ENCODE measurements at places on chromosomes 11 and 22. TPM values are rescaled to one million over a fixed set of nuclear protein-coding genes. Genes with fewer than 3 reads are reported as not detected.

DNA sequence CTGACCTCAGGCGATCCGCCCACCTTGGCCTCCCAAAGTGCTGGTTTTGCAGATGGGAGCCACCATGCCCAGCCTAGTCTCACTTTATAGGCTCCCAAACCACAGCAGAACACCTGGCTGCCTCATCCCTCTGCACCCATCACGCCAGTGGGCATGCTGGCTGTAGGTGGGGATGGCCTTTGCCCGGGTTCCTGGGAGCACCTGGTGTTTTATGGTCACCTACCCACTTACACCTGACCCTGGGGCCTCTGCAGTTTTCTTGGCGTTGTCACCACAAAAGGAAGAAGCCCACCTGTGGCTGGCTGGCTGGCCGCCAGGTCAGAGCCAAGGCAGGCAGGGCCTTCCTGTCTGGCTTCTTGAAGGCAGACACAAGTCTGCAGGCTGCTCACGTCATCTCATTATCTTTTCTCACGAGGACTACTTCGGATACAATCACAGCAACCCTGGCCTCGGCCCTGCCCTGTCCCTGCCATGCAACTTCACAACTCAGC, 8.2 kb downstream of the RRP7A start:
- DNase-seq = no peak

- no peak for DNase-seq
Measured at GRCh38 chr11:100706179-100706578, 19.1 kb downstream of the ARHGAP42 start.

Gene DUSP8
- 35.6 TPM for total RNA-seq

DNA sequence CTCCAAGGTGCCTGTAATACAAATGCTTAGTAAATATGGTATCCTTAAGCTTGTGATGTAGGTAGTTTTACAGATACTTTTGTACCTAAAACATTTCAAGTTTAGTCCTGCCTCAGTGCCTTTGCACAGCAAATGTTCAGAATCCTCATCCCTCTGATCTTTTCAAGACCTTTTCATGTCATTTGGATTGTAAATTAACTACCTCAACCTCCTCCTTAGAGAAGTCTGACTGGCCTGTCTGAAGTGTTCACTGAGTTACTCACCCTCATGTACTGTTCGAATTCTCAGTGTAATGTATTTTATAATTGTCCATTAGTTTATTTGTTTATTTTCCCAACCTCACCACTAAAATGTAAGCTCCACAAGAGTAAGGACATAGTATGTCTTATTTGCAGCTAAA, 147.5 kb downstream of the ELP4 start:
- no peak for DNase-seq

Gene LRP4
- 14.5 TPM for total RNA-seq

GRCh38 chr11:70575396-70576060, 177.2 kb downstream of the CTTN start:
- DNase-seq = no peak

Gene LSP1
- total RNA-seq = 43.1 TPM

DNA sequence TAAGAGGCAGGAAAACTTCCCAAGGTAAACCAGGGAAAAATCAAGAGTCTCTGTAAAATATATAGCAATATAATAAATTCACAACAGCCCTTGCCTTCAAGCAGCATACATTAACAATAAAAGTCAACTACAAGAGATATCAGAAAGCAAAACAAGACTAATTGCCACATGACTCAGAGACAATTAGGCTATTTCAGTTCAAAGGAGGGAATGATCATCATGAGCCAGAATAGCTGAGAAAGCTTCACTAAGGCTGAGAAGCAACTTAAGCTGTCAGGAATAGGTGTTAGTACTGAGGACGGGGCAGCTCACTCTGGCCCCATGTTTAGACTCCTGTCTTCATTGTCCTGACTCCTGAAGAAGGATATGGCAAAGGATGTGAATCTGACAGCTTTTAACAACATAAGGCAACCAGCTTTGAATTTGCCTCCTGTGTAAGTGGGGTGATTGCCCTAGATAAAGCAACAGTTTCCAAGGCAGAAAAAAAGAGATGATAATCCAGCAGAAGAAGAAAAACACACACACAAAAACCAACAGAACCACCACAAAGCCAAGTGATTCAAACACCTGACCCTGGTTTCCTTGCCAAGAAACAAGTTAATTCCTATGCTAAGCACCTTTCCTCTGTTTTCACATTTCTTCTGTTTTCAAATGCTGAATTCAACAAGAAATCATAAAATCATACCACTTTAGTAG, 60.8 kb downstream of the SIK3 start:
- DNase-seq = no peak

Gene NPAS4
- total RNA-seq = 1.5 TPM

GRCh38 chr11:70790671-70791300, 392.5 kb downstream of the CTTN start:
- no peak for DNase-seq

DNA sequence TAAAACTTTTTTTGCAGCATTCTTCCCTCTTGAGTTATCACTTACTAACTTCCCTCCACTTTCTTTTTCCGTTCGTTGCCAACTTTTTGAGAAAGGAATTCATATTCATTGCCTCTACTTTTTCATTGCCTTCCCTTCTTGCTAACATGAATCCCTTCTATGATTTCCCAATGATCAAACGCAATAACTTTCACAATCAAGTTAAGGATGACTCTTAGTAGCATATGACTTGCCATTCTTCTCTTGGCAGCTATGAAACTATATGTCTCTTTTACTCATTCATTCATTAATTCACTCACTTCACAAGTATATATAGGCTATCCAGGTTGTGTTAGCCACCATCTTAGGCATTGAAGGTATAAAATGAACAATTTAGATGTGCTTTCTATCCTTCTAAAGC, 16.6 kb upstream of the ARHGAP20 start:
- DNase-seq = no peak

- no peak for DNase-seq
Measured at GRCh38 chr22:19884954-19885751, 30.5 kb upstream of the GNB1L start.

Gene LRRC75B
- total RNA-seq = 49.4 TPM

- no peak for DNase-seq
Measured at GRCh38 chr11:87976009-87976408, 199.2 kb downstream of the RAB38 start.

GRCh38 chr22:37331034-37331428, 48.7 kb downstream of the CYTH4 start:
- peak; percentile 40 for DNase-seq

DNA sequence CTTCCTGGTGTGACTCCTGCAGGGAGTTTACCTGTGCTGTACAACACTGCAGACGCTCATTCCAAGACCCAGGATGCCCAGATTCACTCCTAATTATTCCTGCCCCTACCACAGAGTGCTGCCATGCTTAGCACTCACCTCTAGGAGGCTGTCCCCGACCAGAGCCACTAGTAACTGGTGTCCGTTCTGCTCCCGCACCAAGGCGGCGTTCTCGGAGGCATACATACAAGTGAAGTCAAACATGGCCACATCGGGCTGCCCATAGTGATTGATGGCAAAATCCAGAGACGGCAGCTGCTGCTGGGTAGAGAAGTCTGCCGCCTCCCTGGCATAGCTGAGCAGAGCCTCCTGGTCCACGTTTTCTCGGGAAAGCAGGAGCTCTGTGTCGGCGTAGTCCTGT, 122.3 kb upstream of the BID start:
- DNase-seq = no peak

DNA sequence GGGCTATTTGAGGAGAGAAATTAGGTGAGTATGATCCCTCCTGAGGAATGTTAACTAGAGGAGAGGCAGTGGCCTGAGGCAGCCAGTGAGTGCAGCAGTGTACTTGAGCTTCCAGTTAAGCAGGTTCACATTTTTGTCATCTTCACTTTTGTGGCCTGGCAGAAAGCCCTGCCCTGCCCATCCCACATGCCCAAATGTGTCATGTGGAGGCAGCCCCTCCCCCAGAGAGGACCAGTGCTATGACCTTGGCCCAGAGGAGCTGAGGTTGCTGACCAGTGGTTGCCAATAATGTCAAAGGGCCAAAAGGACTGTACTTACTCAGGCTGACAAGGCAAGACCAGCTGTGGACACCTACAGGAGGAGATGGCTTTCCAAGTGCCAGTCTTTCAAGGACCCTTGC, 17.6 kb upstream of the GRK2 start:
- no peak for DNase-seq

GRCh38 chr22:45889539-45890350, 87.2 kb downstream of the WNT7B start:
- no peak for DNase-seq

- no peak for DNase-seq
Measured at GRCh38 chr11:91243630-91244029, 981.0 kb upstream of the FAT3 start.

- DNase-seq = no peak
Measured at GRCh38 chr11:111923351-111923788, 4.7 kb downstream of the C11orf52 start.

- DNase-seq = no peak
Measured at GRCh38 chr11:117805045-117805444, 8.0 kb upstream of the DSCAML1 start.

DNA sequence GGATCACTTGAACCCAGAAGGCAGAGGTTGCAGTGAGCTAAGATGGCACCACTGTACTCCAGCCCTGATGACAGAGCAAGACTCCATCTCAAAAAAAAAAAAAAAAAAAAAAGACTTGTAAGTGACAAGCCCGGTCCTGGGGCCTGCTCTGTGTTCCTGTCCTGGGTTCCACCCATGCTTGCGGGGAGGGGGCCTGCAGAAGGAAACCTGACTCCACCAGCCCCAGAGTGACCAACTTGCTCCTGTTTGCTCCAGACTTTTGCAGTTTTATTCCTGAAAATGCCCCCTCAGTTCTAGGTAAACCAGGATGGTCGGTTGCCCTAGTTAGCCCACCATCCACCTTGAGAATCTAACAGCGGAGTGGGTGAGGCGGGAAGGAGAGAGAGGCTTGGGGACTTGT, 10.1 kb upstream of the LRP5 start:
- no peak for DNase-seq

GRCh38 chr11:746289-747157, 741 bp upstream of the TALDO1 start:
- no peak for DNase-seq

DNA sequence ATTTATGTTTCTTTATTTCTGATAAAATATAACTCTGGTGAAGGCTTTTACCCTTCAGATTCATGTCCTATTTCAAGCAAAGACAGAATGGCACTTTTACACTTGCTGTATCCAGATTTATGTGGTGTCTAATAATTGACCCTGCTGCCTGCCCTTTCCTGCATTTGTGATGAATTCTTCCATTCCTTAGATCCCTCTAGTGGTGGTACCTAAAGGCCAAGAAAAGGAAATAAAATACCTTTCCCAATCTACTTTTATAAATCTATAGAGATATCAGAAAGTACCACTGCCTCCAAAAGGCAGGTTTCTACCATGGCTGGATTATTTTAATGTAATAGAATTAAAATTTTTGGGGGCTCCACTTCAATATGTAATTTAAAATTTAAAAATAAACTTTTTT, 34.2 kb downstream of the CCDC81 start:
- DNase-seq = no peak

DNA sequence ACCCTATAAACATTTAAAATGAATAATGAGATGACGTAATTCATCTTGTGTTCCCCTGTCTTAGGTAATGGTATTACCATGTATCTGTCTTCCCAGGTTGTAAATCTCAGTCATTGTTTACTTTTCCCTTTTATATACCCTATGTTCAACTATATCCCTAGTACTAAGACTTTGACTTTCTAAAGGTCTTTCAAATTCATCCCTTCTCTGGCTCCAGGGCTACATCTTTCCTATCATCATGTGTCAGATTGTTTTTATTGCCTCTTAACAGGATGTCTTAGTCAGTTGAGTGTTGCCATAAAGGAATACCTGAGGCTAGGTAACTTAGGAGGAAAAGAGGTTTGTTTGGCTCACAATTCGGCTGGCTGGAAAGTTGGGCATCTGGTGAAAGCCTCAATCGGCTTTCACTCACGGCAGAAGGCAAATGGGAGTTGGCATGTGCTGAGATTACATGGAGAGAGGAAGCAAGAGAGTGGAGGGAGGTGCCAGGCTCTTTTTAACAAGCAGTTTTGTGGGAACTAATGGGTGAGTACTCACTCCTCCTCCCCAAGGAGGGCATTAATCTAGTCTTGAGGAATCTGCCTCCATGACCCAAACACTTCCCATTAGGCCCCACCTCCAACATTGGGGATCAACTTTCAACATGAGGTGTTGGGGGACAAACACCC, 11.6 kb upstream of the DLAT start:
- no peak for DNase-seq

Gene TREH
- total RNA-seq = 23.0 TPM

DNA sequence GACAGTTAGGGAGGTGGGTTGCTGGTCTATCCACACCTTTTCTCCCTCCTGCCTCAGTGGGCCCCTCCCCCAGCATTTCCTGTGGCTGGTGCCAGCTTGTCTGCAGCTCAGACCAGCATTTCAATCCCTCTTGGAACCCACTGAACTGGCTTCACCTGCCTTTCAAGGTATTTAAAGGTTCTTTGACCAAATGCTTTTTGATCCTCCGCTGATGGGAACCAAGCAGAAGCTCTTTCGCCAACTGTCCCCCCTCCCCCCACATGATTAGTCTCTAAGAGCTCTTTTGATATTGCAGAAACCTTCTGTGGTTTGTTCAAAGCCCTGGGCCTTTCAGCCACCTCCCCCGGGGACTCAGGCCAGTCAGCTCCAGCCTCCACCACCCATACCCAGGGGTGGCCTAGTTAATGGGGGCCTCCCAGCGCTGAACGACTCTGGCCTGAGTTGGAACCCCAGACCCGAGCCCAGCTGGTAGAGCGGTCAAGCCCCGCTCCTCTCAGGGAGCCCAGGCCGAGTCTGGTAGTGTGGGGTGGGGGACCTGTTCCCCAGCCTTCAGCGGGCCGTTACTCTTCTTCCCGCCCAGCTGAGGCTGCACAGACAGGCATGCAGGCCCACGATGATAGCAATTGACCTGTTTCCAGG, 6.0 kb upstream of the SYT7 start:
- no peak for DNase-seq
